Activated CD4-positive, alpha-beta T cell treated with anti-CD3 and anti-CD28 coated beads, Interleukin-2, amount 50 U/mL, for 1 hour (primary cell): ENCODE measurements at places on chromosomes 6 and 20.
A peak's percentile ranks its signal among the peaks of the same experiment; 100 is the strongest.

- DNase-seq = no peak
Measured at GRCh38 chr20:59813126-59813947, 120.1 kb downstream of the SYCP2 start.

- DNase-seq = no peak
Measured at GRCh38 chr6:114431641-114432040, 88.8 kb upstream of the HS3ST5 start.

- no peak for DNase-seq
Measured at GRCh38 chr20:47810721-47811347, 25.6 kb upstream of the SULF2 start.

DNA sequence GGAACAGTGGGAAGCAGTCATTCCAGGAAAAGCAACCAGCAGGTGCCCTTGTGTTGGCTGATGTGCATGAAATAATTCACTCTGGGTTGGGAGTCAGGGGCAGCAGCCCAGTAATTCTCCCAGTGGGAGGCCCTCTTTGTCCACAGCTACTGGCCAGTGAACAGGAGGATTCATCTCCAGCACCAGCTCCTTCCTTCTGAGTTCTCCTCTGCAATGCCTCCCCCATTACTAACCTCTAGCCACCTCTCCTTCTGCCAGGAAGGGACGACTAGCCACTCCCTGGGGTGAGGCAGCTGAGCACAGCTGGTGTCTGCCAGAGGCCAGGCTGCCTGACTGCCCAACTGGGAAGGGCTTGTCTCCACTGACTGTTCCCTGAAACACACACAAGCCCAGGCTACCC is 12.5 kb upstream of the R3HDML start:
- DNase-seq = no peak

- no peak for DNase-seq
Measured at GRCh38 chr20:9510911-9511310, 3.5 kb upstream of the LAMP5 start.

- DNase-seq = no peak
Measured at GRCh38 chr20:48638546-48638945, 189.3 kb downstream of the PREX1 start.

GRCh38 chr6:126812651-126813050 is 305.8 kb upstream of the RSPO3 start:
- DNase-seq = no peak

DNA sequence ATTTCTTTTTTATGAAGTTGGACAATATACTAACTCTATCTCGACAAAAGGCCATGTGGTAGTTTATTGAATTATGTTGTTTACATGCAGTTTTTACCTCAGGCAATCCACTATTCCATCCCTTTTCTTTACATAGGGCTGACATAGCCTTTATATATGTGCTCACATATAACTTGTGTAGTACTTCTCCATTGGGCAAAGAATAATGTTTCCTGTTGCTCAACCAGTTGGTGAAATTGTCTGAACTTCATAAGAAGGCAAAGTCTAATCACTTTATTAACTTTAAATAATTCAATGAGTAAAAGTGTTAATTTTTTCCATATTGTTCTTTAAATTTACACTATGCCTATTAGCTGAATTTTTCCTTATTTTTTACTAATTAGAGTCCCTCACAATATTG is 1272.1 kb downstream of the EPHA7 start:
- DNase-seq = no peak

- DNase-seq = no peak
Measured at GRCh38 chr6:161696801-161697200, 422.9 kb upstream of the AGPAT4 start.

DNA sequence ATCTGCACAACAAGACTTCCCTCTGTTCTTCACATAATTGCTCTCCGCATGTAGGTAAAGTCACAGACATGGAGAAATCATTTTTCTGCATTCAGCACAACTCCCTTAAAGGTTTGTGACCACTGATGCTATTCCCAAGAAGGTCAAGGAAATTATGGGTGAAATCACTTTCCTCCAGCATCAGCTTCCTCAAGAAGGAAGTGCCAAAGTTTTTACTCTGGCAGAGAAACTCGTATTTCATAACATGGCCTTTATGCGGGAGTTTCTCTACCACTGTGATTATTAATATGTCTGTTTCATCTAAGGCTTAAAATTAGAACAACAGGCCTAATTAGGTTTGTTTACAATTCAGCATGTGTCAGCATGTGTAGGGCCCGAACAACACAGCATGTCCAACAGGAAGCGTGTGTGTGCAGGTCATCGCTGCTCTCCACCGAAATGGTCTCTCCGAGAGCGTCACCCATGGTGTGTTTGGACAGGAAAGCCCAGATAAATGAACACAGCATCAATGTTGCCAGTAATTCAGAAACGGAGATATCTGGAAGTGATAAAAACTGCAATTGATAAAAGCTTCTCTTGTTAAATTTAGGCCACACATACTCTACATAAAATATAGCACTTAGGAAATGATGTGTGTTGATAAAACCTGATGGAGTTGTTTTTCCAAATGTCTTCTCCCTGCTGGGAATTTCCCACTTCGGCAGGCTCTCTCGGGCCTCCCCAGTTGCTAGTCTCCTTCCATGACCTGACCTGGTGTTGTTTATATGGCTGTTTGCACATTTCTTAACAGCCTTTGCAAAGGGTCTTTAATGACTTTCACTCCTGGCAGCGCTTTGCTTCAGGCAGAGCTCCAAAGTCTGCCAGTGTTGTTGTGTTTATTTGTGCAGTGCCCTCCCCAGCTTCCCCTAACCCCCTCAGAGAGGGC is 265.1 kb upstream of the CEP162 start:
- DNase-seq = no peak

GRCh38 chr6:130368576-130368975 is 2.8 kb downstream of the TMEM200A start:
- DNase-seq = no peak

- DNase-seq = no peak
Measured at GRCh38 chr6:165717732-165718465, 54.9 kb upstream of the PDE10A start.

- no peak for DNase-seq
Measured at GRCh38 chr6:66149132-66149531, 442.1 kb upstream of the EYS start.

- no peak for DNase-seq
Measured at GRCh38 chr6:16089232-16090062, 39.4 kb upstream of the MYLIP start.

GRCh38 chr6:130995783-130996447 is 67.1 kb downstream of the EPB41L2 start:
- no peak for DNase-seq

GRCh38 chr6:156485150-156485549 is 292.0 kb upstream of the ARID1B start:
- DNase-seq = no peak

- no peak for DNase-seq
Measured at GRCh38 chr20:54668271-54669039, 193.1 kb downstream of the DOK5 start.

GRCh38 chr6:151452750-151453427 is 963 bp upstream of the RMND1 start:
- no peak for DNase-seq

GRCh38 chr6:40408786-40409542 is 178.2 kb downstream of the LRFN2 start:
- no peak for DNase-seq

DNA sequence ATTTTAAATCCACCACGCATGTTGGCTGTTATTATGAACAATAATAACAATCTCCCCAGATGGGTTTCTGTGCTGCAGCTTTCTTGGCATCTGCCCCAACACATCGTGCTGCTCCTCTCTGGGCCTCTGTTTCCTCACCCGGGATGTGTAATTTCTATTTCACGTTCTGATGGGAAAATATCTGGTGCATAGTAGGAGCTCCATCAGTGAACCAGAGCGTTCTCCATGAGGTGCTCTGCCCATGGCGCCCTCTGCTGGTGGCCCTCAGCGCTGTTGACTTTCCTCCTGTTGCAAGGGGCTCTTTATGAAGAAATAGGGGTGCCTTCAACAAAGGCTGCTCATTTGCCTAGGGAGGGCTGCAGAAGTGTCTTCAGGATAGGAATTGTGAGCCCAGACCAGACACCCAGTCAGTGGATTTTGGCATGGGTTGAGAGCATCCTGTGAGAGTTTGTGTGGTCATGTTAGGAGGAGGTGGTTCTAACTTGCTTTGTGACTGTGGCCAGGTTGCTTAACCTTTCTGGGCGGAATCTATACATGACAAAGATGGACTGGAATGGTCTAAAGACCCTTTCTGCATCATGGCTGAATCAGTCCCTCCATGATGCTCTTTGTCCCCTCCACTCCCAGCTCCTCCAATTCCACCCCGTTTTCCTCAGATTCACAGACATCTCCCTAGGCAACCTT is 8.1 kb downstream of the SCRT2 start:
- DNase-seq = peak; percentile 61

GRCh38 chr20:21063276-21063675 is 42.9 kb downstream of the LINC00237 start:
- no peak for DNase-seq

DNA sequence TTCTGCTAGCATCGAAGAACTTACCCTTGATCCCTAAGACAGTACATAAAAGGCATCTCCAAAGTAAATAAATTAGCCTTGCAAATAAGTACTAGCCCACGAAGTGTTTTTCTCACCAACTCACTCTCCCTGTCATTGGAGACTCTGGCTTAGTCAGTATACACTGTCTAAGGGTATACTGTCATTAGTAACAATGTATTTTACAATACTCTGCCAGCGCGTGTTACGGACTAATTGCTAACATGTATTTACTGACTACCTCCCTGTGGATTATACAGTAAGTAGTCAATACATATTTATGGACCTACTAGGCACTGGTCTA is 72.1 kb downstream of the NFATC2 start:
- no peak for DNase-seq

GRCh38 chr6:5996714-5997419 is 9.9 kb downstream of the NRN1 start:
- no peak for DNase-seq

DNA sequence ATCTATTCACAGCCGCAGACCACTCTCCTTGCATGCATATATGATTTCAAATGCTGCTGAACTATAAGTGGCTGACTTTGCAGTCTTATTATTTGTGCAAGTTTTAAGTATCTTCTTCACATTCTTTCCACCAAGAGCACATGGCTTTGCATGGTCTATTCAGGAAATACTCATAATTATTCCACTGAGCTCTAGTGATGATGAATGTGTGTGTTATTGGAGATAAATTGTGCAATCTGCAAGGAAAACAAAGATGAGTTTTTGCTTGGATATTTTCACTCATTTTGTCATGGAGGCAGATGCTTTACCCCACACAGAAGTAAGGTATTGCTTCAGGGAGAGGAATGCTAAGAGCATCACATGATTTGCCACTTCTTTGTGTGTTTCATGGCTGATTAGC is 764.6 kb downstream of the TBC1D32 start:
- DNase-seq = no peak

DNA sequence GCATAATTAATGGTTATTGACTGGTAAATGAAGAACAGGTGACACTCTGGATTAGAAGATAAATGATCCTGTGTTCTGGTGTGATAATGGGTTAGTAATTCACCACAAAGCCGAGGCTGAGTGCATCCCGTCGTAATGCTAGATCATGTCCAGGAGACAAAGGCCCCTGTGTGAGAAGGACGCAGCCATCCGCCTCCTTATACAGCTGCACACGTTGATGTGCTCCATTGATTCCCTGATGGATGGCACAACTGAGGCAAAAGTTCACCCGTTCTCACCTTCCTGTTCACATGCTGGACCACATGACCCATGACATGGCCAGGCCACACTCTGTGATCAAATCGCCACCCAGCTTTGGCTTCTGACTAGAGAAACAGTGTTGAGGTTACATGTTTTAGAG is 136.1 kb downstream of the FOXC1 start:
- DNase-seq = no peak

- DNase-seq = no peak
Measured at GRCh38 chr6:126048635-126049034, 62.3 kb downstream of the TRMT11 start.

GRCh38 chr6:109284675-109285074 is 97.6 kb downstream of the CD164 start:
- DNase-seq = no peak

GRCh38 chr20:13515291-13515690 is 123.4 kb downstream of the TASP1 start:
- DNase-seq = no peak

- no peak for DNase-seq
Measured at GRCh38 chr6:44974511-44974910, 353.6 kb upstream of the RUNX2 start.

DNA sequence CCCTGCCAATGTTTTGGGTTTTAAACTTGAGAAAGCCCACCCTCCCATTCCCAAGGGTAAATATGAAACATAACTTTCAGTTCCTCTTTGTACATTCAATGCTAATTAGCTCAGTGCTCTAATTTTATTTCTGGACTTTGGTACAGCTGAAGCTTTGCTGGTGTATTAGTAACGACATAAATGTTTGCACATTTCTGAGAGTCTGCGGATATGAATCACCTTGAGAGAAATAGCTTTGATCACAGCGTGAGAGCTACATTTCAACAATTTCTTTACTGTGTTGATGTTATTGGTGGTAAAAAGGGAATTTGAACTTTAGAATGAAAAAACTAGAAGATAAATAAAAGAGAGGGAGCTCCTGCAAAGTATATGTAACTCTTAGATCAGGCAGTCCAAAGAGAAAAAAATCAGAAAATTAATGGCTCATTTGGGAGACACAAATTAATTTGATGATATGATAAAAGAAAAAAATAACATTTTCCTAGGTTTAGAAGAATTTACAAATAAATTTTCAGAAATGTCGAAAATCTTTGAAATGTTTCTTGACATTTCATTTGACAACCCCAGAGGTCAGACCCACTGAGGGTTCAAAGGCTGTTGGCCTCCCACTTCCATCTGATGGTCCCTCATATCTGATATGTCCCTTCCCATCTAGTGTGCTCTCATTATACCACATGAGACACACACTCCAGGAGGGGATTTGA is 38.5 kb upstream of the CAP2 start:
- DNase-seq = no peak

DNA sequence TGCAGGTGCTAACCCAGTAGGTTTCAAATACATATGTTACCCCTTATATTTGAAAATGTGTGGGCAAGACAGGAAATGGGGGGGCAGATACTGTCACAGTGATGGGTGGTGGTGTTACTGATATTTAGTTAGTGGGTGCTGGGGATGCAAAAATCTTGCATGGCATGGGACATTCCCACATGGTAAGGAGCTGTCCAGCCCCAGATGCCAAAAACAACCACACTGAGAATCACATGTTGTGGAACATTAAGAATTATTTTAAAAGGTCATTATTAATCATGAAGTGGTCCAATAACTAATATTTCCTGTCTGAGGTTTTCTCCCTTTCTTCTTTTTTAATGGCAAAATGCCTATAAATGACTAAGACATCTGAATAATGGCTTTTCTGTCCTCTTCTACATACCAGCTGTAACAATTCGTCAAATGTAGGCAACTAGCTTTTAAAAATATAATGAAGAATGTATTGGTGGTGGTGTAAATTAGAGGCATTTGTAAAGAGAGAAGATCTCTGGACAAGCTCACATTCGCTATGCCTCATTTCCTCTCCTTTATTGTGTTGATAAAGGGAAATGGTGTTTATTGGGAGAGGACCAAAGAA is 57.3 kb upstream of the SLC35B3 start:
- DNase-seq = no peak

GRCh38 chr6:52787917-52788316 is 15.7 kb downstream of the GSTA1 start:
- no peak for DNase-seq

GRCh38 chr6:35586542-35586941 is 73.8 kb upstream of the TULP1 start:
- DNase-seq = no peak
